Fibroblast of skin of left quadriceps (primary cell): ENCODE measurements at places on chromosomes 6 and 20.

GRCh38 chr20:6277661-6278240 is 154.9 kb upstream of the FERMT1 start:
- no peak for DNase-seq

GRCh38 chr6:126531286-126531685 is 191.4 kb downstream of the CENPW start:
- DNase-seq: no peak

DNA sequence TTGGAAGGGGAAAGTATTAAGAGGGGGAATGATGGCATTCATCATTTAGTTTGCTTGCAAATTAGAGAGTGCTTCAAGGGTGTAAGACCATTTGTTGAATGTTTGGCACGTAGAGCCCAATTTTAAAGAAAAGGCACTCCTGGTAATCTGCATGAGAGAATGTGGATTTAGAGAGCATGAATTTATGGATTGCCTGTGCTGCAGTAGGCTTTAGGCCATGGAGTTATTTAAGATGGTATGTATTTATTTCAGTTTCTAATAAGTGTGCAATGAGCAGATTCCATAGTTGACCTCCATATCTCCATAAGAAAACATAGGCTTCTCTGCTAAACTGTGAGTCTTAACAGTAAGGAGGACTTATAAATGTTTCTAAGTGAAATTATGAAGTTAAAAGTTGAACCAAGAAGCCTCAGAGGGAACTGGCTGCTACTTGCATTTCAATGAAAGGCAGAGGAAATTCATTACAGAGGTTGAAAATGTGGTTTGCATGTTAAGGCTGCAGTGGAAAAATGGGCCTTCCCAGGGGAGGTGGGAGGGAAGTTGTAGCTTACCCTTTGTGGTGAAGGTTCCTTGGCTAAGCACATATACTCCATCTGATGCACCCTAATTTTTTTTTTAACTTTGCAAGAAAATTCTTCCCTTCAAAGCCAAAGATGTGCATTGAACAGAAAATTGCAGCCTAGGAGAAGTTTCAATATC is 134.2 kb downstream of the CARMIL1 start:
- peak; percentile 28 for DNase-seq

DNA sequence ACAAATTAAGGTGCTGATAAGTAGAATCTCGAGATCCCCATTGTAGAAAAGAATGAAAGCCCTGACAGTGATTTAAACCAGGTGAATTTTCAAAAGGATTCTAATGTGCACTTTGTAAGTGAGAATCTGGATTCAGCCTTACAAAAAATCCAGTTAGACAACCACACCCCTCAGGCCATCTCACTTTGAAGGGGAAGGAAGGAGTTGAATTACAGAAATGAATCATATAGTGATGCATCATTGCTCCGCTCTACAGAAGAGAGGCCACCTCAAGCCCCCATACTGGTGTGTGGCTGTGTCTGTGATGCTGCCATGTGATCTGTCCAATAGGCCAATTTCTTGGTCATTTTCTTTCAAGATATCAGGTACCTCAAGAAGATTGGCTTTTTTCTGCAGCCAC is 85.5 kb upstream of the NT5E start:
- peak; percentile 29 for DNase-seq

GRCh38 chr20:43220612-43221011 is 30.9 kb upstream of the PTPRT start:
- peak; percentile 4 for DNase-seq

- no peak for DNase-seq
These were observed 384.3 kb downstream of the CD83 start for GRCh38 chr6:14501914-14502313.

DNA sequence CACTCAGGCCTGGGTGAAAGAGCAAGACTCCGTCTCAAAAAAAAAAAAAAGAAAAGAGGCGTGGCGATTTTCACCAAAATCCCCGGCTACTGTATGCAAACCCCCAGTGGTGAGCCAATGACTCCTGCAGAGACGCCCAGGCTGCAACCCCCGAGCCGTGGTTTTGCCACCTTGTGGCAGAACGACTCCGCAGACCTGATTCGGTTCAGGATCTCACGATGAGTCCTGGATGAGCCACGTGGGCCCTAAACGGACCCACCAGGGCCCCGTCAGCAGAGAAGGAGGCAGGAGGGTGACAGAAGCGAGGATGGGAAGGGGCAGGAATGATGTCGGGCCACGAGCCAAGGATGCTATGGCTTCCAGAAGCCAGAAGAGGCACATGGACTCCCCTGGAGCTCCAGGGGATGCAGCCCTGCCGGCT is 42.5 kb downstream of the SLC2A4RG start:
- no peak for DNase-seq

GRCh38 chr20:49496553-49497397 is 14.3 kb upstream of the KCNB1 start:
- DNase-seq: no peak

GRCh38 chr6:53651205-53651763 is 14.3 kb downstream of the KLHL31 start:
- DNase-seq: peak; percentile 56

- DNase-seq: peak; percentile 45
These were observed 398 bp downstream of the ZBTB2 start for GRCh38 chr6:151390851-151391470.

DNA sequence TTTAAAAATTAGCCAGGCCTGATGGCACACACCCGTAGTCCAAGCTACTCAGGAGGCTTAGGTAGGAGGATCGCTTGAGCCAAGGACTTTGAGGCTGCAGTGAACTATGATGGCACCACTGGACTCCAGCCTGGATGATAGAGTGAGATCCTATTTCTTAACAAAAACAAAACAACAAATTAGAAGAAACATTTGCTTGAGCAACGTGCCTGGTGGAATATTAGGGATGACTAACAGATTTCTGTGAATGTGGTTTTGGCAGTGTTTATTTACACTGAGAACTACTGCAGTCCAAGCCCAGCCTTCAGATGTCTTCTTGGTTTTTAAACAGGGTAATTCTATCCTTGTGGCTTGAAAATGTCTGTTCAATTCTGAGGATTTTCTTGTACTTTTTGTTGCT is 9.2 kb downstream of the PPP1R3G start:
- DNase-seq: peak; percentile 83

GRCh38 chr6:136117081-136117480 is 133.0 kb downstream of the MTFR2 start:
- no peak for DNase-seq

DNA sequence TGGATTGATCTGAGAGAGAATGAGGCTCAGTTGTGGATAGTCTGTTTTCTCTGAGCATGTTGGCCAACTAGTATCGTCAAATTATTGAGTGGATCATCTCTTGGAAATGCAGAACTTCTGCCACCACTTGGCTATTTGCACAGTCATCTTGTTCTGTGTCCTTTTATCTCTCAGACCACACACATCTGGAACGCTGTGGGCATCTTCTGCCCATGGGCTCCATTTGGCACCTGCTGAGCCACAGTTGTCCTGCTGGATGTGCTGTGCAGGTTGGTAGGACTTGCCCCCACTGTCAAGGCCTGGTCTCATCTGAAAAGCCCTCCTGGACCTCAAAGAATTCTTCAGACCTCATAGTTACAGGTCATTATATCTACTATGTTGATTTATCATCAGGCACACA is 16.7 kb upstream of the C20orf144 start:
- no peak for DNase-seq

DNA sequence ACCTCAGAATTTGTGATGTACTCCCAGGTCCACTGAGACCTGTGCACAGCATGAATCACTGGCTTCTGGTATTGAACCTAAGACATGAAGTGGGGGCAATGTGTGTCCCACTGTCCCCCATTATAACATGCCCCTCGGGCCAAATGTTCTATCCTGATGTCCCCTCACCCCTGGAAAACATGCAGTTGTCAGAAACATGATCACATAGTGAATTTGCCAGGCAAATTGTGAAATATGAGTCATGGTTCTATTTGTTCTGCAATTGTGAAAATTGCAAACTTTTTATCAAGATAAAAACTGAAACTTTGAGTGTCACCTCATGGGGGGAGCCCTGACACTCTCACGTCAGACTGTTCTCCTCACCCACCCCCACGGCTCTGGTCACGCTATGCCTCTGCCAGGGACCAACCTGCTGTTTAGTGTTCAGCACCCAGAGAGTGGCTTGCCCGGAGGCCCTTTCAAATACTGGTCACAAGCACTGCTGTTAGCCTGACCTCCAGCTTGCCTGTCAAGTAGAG is 305.3 kb downstream of the CLIC5 start:
- DNase-seq: no peak

GRCh38 chr20:9458138-9458796 is 56.1 kb upstream of the LAMP5 start:
- DNase-seq: no peak

- DNase-seq: no peak
These were observed 343.1 kb downstream of the TFAP2A start for GRCh38 chr6:10071631-10072220.

DNA sequence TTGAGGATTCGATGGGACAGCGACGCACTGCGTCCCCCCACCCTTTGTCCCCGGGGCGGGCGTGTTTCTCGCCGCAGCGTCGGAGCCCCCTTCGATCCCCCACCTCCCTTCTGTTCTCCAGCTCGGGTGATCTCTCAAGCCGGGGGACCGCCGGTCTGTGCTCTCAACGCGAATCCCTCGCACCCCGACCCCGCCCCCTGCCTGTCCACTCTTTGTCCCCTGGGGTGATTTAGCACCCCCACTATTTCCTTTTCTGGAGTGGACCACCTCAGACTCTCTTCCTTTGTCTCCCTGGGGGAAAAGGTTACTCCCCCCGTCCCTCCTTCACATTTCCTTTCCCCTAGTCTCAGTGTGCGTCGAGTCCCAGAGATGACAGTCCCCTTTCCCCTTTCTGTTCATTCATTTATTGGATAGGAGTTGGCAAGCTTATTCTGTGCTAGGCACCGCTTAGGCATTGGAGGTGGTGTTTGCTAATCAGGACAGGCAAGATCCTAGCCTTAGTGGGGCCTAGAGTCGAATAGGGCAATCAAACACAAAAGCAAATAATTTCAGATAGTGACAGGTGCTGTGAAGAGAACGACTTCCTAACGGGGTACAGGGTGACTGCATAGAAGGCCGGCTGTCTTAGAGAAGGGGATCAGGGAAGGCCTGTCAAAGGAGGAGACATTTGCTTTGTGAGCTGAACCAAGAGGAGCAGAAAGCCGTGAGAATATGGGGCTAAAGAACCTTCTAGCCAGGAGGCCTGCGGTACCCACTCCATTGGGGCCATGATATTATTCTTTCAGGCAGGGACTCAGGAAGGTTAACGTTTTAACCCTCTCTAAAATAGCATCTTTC is 741 bp downstream of the PTPN1 start:
- DNase-seq: no peak
